Stimulated activated naive CD4-positive, alpha-beta T cell (primary cell): ENCODE measurements at places on chromosomes 4 and X.

DNA sequence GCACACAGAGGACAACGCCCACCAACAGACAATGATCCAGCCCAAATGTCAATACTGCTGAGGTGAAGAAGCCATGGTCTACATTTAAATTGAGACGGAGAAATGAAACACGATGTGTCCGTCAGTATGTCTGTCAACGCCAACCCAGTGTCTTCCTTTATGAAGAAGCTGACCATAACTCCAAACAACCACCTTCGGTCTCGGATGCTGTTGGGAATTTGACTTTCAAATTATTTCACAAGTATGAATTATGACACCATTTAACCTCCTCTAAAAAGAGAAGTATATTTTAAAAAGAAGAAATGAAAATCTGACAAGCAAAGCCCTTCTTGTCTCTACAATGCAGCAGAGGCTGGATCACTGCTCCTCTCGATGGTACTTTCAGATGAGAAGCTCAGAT is 123.7 kb upstream of the MAP3K15 start:
- no peak for DNase-seq

DNA sequence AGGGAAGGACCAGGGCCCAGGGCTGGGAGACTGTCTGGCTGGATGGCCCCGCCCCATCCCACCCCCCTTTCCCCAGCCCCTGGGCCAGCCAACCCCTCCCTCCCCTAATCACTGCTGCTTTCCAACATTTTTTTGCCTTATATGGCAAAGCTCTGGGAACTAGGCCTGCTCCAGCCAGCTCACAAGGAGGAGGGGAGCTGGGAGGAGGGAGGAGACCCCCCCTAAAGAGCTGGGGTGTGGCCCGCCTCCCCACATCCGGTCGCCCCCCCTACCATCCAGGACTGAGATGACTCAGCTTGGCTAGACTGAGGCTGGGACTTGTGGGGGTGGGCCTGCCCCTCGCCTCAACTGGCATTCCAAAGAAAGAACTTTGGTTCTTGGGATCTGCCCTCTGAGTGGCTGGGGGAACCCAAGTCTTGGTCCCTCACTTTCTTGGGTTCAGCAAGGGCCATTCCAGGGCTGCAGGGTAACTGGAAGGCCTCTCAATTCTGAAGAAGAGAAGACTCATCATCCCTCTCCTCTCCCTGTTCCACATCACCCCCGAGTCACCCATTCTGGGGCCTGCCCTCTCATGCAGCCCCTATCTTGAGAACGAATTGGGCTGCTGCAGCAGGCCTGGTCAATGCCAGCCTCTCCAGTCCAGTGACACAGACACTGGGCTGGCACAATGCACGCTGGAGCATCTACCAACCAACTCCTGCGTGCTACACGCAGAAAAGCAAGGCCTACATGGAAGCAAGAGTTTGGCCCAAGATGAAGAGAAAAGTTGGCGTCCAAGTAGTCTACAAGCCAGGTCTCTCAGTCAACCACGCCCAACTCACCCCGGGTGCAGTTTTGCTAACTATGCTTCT is 4.8 kb downstream of the FLNA start:
- peak; percentile 47 for DNase-seq

GRCh38 chr4:77226939-77227705 is 70.1 kb downstream of the CCNG2 start:
- DNase-seq, result no peak

DNA sequence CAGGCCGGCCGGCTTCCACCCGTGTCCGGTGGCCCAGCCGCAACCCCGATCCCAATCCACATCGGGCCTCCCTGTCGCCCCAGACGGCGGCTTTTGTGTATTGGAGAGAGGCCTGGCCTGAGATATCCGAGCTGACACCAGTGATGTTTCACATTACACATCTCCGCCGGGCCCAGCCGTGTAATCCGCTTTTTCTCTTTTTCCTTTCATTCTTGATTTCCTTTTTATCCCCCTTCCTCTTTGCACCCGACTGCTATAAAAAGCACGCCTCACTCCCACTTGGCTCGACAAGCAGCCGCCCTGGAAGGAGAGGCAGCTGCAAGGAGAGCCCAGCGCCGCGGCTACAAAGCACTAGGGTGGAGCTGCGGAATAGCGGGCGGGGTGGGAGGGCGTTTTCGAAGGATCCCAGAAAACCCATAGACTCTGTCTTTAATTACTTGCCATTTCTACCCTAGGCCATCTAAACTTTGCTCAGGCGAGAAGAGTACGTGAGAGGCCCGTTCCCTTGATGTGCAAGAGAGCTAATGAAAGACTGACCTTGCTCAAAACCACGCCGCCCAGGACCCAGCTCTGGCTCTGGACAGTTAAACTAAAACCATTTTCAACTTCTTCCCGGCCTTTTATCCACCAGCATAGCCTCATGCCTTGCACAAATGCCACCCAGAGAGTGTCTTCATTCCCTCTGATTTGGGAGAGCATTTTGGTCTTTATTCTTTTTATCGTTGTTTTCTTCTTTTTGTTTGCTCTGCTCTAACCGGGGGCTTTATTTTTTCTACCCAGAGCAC is 3.2 kb downstream of the PITX2 start:
- DNase-seq, result no peak

DNA sequence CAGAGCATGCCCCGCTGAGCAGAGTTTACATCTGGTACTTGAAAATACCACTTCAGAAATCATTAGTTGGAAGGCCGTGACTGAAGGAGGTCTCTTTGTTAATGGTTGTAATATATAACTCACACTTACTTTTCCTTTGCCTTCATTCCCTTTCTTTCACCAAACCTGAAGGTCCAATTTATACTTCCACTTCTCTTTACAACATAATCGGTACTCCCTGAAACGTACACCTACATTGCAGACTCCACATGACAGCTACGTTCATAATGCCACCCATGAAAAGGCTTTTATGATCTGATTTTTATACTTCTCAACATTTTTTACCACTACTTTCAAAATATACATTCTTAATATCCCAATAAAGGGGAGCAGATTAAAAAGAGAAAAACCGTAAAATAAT is 298.7 kb downstream of the C4orf33 start:
- DNase-seq, result no peak

DNA sequence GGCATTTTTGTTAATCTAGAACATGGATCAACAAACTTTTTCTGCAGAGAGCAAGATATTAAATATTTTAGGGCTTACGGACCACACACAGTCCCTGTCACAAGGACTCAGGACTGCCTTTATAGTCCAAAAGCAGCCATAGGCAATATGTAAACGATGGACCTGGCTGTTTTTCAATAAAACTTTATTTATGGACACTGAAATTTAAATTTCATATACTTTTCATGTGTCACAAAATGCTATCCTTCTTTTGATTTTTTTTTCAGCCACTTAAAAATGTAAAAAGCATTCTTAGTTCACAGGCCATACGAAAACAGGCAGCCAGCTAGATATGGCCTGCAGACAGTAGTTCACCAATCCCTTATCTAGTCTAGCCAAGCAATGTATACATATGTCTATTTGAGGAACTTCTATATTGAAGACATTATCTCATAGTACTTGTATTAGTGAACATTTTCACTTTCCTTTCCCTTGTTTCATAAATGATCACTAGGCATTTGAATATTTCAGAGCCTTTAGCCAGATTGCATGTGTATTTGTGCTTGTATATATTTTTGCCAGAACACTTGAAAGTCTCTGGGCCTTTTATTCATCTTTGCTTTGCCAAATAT is 350.9 kb downstream of the RPA4 start:
- DNase-seq, result no peak

DNA sequence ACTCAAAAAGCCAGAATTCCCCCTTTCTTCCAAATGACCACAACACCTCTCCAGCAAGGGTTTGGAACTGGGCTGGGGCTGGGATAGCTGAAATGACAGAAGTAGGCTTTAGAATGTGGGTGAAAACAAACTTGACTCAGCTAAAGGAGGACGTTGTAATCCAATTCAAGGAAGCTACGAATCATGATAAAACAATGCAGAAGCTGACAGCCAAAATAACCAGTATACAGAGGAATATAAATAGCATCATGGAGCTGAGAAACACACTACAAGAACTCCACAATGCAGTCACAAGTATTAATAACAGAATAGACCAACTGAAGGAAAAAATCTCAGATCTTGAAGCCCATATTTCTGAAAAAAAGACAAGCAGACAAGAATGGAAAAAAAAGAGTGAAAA is 95.8 kb upstream of the TET2 start:
- no peak for DNase-seq

DNA sequence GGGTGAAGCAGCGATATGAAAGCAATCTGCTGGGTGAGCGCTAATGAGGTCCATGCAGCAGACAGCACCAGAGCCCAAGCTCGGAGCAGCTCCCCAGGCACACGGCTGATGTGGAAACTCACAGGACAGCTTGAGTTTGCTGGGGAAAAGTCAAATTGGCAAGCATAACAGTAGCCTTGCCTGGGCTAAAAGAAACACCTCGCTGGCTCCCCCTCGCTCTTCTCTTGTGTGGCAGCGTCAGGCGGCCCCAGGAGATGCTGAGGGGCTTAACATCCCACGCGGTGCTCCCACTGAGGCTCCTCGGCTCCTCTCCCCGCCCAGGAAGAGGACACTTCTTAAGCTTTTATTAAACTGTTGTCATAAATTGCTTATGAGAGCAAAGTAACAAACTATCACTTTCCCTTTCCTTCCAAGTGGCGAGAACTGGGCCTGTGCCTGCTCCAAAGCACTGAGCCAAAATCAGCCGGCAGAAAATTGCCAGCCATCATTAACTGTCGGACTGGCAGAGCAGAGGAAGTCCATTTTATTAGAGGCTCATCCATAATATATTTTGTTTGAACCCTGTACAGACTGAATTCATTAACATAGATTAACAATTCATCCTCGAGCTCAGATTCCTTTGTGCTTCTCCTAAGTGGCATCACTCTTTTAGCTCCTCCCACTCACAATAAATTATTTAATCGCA is 111.4 kb downstream of the TSPAN5 start:
- DNase-seq, result no peak

DNA sequence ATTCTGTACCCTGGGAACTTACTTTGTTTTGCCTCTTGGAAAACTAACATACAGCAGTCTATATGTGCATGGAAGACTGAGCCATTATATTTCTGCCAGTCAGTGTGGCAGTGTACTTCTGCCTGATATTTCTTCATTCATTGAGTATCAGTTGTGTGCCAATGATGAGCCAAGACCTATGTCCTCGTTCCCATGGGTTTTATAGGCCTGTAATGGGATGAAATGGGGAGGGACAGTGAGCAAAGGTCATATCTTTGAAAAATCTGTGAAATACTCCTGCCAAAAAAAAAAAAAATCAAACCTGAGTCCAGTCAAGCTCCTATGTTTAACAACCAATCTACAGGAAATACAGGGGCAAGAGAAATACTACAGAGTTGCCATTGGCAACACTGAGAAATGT is 9.1 kb downstream of the NSD2 start:
- DNase-seq, result no peak

DNA sequence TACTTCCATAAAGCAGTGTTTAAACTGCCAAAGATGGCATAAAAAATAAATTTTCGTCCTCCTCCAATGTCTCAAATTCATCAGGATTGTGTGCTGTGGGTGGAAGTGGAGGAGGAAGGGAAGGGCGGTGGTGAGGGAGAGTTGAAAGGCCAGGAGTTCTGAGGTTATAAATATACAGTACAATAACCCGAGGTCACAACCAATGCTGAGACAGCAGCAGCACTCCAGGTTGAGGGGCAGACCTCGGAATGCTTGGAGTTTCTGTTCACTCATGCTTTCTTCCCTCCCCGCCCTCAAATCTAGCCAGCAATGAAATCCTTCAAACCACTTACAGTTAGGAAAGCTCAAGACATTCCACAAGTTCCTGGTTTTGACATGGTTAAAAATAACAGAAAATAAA is 134.0 kb upstream of the SMAD1 start:
- DNase-seq, result no peak

- no peak for DNase-seq
Observed at GRCh38 chr4:159042097-159042605, 60.7 kb upstream of the RAPGEF2 start.

- DNase-seq, result peak; percentile 41
Observed at GRCh38 chr4:165208221-165208652, 876 bp downstream of the KLHL2 start.

- no peak for DNase-seq
Observed at GRCh38 chrX:67781132-67781531, 237.3 kb downstream of the AR start.

DNA sequence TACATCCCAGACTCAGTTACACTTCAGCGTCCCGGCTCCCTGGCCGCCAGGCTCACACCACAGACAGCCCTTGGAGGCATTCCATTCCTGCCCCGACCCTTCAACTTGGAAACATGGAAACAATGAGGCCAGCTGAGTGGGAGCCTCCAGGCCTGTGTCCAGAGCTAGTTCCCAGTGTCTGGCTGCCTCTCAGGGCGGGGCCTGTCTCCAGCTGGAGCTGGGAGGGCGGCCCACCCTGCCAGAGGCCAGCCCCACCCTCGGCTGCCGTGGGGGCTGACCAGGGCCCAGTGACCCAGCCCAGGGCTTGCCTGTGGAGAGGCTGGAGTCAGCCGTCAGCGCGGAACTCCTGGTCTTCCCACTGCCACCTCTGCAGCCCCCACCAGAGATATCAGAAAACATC is 37.4 kb upstream of the SPON2 start:
- DNase-seq, result no peak

DNA sequence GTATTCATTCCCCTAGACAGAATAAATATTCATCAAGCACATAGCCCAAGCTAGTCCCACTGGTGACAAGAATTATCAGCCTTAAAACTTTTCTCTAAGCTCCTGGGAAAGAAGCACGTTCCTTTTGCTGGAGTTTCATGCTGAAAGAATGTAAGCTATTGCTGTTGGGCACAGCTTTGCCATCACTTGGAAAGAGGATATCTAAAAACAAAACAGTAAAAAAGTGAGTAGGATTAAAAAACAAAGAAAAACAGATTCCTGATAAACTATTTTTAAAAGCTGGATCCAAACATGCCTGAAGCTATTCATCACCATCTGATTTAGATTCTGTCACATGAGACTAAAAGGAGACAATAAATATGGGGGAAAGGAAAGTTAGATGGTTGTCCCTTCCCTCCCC is 176.8 kb downstream of the SCFD2 start:
- DNase-seq, result no peak

DNA sequence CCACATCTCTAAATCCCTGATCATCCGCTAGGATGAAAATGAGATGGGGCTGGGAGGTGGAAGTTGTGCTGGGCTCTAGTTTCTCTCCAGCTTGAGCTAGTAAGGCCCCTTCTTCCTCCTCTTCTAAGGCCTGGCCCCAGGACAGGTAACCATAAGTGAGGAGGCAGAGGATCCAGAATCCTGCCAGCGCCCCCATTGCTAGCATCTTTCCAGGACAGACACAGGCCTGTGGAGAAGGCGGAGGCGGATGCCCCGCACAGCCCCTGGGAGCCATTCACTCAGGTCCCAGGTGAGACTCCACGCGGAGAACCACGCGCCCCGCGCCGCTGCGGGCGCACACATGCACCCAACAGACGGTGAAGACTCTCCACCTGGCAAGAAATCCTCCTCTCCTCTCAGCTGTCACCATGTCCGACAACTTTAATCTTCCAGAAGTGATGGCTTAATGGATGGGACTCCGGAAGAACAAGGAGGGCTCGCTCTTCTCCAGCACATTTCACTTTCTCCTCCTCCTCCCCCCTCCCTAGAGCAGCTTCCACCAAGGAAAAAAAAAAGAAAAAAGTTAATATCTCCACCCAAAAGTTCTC is 793 bp downstream of the ARSJ start:
- no peak for DNase-seq
